ENCODE measurements at places on chromosomes 6 and 20. TPM values are rescaled to one million over a fixed set of nuclear protein-coding genes. Genes with fewer than 3 reads are reported as not detected.

ZSCAN26 gene
- 22.8 TPM for total RNA-seq

DNA sequence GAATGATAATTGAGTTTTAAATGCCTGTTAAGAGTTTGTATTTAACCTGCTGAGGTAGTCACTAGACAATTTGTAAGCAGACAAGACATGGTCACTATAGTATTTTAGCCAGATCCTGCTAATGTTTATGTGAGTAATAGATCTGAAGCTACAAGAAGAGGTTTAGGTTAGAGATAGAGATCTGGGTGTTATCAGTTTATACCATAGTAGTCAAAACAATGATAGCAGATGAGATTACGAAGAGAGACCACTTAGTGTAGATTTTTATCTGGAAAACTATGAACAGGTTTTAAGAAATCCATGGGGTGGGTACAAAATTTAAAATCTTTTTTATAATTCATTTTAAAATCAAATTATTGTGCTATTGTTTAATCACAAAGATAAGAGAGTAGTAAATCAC, 47.5 kb downstream of the PHIP start:
- DNase-seq, result no peak

OPN5 gene
- not detected for total RNA-seq

CUL9 gene
- 32.6 TPM for total RNA-seq

DNA sequence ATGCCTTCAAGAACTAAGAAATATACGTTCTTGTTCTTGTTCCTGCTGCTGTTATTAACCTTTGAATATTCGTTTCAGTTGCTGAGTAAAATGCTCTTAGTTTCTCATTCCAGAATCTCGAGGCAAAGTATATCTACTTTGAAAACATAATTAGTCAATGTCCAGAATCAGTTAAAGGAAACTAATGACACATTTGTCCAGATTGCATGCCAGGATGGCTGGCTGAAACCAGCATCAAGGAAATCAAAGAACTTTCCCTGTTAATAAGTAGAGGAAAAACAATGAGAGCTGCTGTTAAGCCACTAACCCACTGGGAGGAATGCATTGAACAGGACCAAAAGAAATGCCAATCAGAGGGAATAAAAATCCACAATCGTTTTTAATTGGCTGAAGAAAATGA, 196.9 kb downstream of the ALDH8A1 start:
- no peak for DNase-seq

OPRM1 gene
- not detected for total RNA-seq

GRCh38 chr6:122589115-122589514, 21.1 kb upstream of the PKIB start:
- DNase-seq, result no peak

GRCh38 chr6:121879149-121879548, 443.7 kb downstream of the GJA1 start:
- no peak for DNase-seq

GRCh38 chr6:118325220-118325860, 222.8 kb upstream of the PLN start:
- peak; percentile 76 for DNase-seq

DNA sequence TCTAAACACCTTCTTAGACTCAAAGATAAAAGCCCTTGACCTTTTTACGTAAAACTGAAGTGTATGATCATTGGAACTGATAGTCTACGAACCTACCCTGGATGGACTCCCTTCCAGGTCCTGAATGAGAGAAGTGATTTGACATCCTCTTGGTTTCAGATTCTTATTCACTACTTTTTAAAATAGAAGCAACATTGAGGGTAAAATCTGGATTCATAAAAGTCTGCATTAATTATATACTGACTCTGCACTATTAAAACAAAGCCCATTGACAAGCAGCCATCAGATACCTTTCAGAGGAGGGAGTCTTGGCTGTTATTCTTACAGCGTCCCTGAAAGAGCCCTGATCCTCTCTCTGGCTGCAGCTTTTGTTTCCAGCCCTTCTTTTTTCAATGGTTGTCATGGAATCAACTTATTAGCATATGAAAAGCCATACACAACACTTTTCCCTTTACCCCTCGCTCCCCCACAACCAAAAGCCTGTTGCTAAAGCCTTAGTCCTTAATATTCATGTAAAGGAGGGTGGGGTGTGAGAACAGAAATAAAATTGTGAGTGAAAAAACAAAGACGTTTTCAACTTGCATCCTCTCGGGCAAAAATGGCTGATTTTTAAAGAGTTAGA, 270.0 kb upstream of the MARCKS start:
- DNase-seq, result no peak

MOG gene
- total RNA-seq, result not detected

- peak; percentile 74 for DNase-seq
Observed at GRCh38 chr20:3818155-3819151, 1.9 kb upstream of the AP5S1 start.

DNA sequence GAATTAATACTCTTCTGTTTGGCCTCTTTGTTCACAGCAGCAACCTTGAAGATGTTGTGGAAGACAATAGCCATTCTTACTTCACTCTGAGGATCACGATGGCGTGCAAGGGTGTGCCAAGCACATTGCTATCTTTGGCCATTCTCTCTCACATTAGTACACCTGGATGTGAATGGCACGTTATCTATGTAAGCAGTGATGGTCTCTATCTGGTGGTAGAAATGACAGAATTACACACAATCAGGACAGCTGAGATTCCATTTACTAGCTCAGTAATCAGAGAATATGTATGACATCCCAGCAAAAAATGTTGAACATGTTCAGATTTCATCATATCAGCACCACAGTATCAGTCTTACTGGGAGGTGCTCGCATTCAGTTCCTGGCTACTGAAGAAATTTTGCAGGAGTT, 116.2 kb downstream of the LCA5 start:
- no peak for DNase-seq

- DNase-seq, result no peak
Observed at GRCh38 chr6:132919045-132919860, 104.9 kb downstream of the RPS12 start.
